Common myeloid progenitor, CD34-positive (primary cell): ENCODE measurements at places on chromosomes 11 and 22.

- peak; percentile 76 for DNase-seq
Observed at GRCh38 chr11:13091373-13091772, 82.3 kb downstream of the RASSF10 start.

DNA sequence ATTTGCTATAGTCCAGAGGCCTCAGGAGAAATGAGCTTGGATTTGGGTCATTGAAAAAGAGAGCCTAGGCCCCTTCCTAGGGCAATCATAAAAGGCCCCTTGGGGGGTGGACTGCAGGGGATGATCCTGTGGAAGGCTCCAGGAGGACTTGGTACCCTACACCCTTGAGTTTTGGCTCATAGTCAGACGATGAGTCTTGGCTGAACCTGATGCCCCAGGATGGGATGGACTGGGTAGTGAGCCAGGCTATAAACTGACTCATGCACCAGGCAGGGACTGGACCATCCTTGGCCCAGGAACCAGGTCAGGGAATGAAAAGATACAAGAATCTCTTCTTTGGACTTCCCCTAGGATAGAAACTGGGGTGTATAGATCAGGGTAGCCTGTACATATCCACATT lies 54.2 kb downstream of the NAV2 start:
- DNase-seq = no peak

DNA sequence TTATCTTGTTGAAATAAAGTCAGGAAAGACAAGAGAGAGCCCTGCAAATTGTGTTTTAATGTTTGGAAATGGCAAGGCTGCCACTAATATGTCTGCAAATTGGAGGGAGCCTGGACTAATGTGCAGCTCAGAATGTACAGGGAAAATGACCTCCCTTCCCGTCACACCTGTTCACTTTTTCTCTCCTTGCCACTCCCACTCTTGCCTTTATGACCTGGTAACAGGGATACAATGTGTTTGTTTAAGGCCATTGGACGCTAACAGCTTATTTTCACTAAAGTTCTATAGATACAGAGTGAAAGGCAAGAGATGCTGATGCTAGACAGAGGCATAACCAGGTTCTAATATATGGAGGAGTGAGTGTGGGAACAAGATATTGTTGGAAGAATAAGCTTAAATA lies 203.9 kb downstream of the RAB38 start:
- DNase-seq = no peak

- peak; percentile 99 for DNase-seq
Observed at GRCh38 chr22:38176170-38176741, 5.4 kb downstream of the PLA2G6 start.

GRCh38 chr22:45843986-45844385 lies 133.0 kb downstream of the WNT7B start:
- no peak for DNase-seq

- no peak for DNase-seq
Observed at GRCh38 chr22:39684702-39685281, 114.2 kb downstream of the CACNA1I start.

- peak; percentile 91 for DNase-seq
Observed at GRCh38 chr11:9231848-9232177, 33.3 kb downstream of the DENND5A start.

DNA sequence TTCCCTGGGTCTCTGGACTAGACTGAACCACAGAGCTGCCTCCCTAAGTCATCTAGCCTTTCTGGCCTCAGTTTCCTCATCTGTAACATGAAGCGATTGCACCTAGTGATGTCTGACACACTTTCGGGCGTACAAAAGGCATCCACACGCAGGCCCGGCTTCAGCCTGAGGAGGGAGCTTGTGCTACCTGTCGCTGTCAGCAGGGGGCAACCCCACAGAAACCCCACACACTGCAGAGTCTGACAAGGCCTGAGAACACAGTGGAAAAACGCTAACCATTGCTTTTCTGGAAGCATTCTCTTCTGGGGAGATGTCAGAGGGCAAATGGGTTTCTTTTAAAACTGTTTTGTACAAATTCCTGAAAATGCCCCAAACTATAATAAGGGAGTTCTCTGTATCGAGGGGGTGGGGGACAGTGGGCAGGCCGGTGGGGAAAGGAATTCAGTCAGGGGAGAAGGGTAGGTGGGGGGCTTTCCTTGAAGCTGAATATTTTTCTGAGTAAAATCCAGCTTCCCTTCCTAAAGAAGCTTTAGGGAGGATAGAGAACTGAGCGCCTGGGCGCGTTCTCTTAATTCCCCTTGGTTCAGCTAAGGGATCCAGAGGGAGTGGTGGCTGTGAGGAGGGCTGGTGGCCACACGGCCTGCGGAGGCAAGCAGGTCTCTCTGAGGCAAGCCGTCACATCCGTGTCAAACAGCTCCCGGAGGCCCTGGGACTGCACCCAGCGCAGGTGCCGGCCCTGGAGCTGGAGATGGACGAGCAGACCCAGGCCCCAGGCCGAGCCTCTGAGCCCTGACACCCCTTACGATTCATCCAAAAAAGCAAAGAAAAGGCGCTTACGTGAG lies 533 bp downstream of the ELF5 start:
- peak; percentile 78 for DNase-seq
